ENCODE measurements at places on chromosomes 13 and 19.

DNA sequence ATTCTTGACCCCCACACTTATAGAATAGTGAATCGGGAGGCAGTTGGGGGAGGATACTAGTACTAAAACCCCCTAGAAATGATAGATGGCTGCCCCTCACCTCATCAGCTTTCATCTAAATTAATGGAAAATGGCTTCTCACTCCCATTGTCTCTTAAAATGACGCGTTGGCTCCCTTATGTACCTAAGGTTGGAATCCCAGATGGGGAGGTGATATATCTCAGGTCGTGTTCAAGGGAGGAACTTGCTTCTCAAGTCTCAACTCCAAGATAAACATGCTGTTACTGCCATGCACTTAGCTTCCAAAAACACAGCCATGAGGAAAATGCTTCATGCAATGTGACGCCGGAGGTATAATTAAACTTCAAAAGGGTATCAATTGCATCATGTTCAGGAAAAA lies 18.8 kb upstream of the UBE2L5 start:
- DNase-seq, result no peak

DNA sequence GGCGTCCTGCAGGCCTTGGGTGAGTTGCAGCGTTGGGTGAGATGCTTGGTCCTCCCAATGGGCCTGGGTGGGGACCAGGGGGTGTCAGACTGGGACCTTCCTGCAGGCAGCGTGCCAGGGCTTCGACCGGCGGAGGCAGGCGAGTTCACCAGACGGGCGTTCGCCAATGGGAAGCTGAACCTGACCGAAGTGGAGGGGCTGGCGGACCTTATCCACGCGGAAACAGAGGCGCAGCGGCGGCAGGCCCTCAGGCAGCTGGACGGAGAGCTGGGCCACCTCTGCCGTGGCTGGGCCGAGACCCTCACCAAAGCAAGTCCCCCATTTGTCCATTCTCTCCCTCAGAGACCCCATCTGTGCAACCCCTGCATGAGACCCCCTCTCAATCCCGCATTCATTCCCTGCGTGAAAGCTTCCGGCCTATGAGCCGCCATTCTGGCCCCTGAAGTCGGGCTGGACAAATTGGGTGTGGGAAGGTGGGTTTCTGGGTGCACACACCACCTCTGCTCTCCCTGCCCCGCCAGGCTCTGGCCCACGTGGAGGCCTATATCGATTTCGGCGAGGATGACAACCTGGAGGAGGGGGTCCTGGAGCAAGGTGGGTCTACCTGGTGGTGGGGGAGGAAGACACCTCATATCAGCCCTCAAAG lies 1.2 kb downstream of the GTPBP3 start:
- DNase-seq, result no peak

DNA sequence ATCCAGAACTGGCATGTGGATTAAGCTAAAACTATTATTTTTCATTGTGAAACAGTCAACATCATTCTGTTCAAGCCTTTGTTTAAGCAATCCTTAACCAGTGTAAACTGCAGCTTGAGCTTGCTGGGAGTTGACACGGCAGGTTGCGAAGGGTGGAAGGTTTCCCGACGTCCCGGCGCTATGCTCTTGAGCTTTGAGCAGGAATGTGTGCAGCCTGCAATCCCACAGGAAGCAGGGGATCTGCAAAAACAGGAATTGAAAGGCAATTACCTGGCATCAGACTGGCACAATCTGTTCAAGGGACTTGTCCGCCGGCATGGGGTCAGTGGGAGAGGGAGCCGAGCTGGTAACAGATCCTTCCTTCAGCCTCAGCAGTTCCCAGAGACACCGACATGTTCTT lies 586.7 kb upstream of the SGCG start:
- DNase-seq, result no peak

- no peak for DNase-seq
These were observed 784 bp downstream of the BCL3 start for GRCh38 chr19:44749292-44749691.
